Left lung (tissue), 14 donors: ENCODE measurements at places on chromosomes 5 and 9. TPM values are rescaled to one million over a fixed set of nuclear protein-coding genes. Genes with fewer than 3 reads are reported as not detected.

- no peak for DNase-seq
Measured at GRCh38 chr9:128540634-128541360, 11.6 kb upstream of the SPTAN1 start.

Gene UGT3A2
- polyA plus RNA-seq, result 0.14 TPM

DNA sequence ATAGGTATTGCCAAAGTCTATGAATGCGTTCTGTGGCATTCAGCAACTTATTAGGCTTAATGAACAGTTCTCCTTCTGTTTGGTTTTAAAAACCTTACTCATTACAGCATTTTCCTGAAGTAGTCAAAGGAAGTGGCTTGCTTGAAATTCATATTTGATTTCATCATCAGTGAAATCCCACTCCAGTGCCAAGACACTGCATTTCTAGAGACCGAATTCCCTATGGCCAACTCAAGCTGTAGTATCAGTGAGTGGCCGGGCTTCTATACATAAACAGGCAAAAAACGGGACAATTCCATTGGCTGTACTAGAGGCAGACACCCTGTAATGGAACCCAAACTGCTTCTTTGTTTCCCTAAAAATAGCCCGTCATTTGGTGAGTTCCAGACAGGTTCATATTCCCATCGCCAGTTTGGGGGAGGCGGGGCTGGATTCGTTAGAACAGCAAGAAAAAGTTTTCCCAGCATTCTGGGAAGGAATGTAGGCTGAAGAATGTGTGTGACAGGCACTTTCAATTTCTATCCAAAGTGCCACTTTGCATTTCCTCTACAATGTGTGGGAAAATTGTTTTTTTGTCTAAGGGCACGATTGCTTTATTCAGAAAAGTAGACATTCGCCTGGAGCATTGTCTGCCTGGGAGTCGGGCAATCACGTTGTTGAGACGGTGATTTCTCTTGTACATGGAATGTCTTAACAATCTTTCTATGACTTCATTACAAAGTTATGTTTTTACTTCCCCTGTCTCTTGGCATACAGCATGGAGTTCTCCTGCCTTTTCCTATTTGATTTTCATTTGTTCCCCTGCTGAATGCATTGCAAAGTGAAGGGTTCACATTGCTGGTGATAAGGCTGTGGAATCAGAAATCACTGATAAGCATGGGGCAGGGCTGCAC, 141.8 kb upstream of the MAST4 start:
- no peak for DNase-seq

GRCh38 chr9:22278426-22278825, 168.2 kb upstream of the DMRTA1 start:
- DNase-seq, result no peak

Gene TTC1
- polyA plus RNA-seq, result 53.3 TPM

DNA sequence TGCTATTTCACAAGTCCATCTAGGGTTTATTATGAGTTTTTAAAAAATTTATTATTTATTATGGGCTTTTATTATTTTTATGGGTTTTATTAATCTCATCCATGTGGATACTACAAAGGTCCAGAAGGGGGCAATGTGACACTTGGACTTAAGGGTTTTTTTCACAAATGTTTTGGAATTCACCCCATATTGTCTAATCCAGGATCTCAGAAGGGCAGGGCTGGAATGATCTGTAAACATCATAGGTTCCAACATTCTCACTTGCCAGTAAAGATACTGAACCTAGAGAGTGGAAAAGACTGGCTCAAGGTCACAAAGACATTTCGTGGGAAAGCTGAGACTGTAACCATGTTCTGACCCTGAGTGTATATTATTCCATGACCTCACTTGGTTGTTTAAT, 35.6 kb downstream of the NIM1K start:
- DNase-seq, result no peak

Gene CCDC152
- polyA plus RNA-seq, result 23.1 TPM

- no peak for DNase-seq
Measured at GRCh38 chr9:130117816-130118632, 54.2 kb upstream of the NCS1 start.

GRCh38 chr5:130183115-130183514, 278.9 kb downstream of the CHSY3 start:
- DNase-seq, result no peak

GRCh38 chr9:136751814-136752213, 3.5 kb upstream of the LCN6 start:
- DNase-seq, result no peak

Gene SOX30
- polyA plus RNA-seq, result 0.14 TPM

Gene CER1
- 0.22 TPM for polyA plus RNA-seq

Gene CARD9
- polyA plus RNA-seq, result 1.2 TPM

DNA sequence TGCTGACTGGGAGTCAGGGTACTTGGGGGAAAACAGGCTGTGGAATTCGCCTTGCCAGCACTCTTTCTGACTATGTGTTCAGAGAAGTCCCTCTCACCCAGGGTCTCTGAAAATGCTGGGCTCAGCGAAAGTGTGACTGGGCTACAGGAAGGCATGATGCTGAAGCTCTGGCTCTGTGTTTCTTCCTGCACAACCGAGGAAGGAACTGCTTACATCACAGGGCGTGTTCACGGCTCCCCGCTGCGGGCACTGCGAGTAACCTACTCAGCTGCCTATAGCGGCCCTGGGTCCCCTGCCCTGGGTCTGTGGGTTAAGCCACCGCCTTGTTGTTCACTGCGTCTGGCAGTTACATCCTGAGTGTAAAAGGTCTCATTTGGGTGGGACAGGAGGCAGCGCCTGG, 222.4 kb upstream of the IRX4 start:
- DNase-seq, result no peak

GRCh38 chr9:127423934-127424675, at the start of gene ZNF79:
Gene ZNF79, plus strand, starts transcription at chr9:127424382. Its CDS starts 406 bp downstream, at chr9:127424788.
- DNase-seq, result peak; percentile 97
